ENCODE measurements at places on chromosomes 2 and 18. TPM values are rescaled to one million over a fixed set of nuclear protein-coding genes. Genes with fewer than 3 reads are reported as not detected.
A peak's percentile ranks its signal among the peaks of the same experiment; 100 is the strongest.

DNA sequence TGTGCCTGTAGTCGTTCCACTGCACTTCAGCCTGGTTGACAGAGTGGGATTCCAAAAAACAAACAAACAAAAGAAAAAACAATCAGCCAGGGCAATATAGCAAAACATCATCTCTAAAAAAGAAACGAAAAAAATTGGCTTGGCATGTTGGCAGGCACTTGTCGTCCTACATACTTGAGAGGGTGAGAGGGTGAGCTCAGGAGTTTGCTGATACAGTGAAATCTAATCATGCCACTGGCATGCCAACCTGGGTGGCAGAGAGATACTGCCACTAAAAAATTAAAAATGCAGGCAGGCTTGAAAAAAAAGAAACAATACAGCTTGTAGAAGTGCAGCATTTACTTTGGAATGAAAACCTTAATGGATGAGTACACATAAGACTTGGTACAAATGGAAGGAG is 282.9 kb upstream of the RGPD4 start:
- no peaks in the 10 kb centered on the region for H3K27me3 ChIP-seq
- H3K4me1 ChIP-seq = peaks cover 15% of the 10 kb centered on the region
- no peaks in the 10 kb centered on the region for H3K36me3 ChIP-seq
- H3K27ac ChIP-seq = no peak overlapping the region

Gene FN1
- total RNA-seq = 241 TPM

- no peaks in the 10 kb centered on the region for H3K27me3 ChIP-seq
- H3K4me1 ChIP-seq = peaks cover 12% of the 10 kb centered on the region
- H3K36me3 ChIP-seq = no peaks in the 10 kb centered on the region
These were observed 162.5 kb upstream of the EPAS1 start for GRCh38 chr2:46134531-46135227.

DNA sequence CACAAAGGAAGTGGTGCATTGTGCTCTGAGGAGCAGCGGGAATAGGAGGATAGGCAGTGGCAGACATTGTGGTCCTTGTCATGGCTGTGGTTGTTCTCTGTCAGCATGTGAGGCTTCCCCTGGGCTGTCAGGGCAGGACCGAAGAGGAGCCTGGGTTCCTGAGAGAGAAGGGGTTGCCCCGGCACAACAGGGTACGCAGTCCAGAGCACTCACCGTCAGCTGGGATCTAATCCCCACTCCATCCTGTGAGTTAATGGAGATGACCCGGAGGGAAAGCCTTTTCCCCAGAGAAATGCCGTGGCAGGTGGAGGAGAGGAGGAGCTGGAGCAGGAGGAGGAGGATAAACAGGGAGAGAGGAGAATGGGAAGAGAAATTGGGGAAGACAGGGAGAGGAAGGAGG is 396.7 kb upstream of the HS6ST1 start:
- H3K4me3 ChIP-seq = no peak overlapping the region
- no peaks in the 10 kb centered on the region for H3K27me3 ChIP-seq
- no peaks in the 10 kb centered on the region for H3K36me3 ChIP-seq
- no peak overlapping the region for H3K27ac ChIP-seq
- H3K4me1 ChIP-seq = no peaks in the 10 kb centered on the region

DNA sequence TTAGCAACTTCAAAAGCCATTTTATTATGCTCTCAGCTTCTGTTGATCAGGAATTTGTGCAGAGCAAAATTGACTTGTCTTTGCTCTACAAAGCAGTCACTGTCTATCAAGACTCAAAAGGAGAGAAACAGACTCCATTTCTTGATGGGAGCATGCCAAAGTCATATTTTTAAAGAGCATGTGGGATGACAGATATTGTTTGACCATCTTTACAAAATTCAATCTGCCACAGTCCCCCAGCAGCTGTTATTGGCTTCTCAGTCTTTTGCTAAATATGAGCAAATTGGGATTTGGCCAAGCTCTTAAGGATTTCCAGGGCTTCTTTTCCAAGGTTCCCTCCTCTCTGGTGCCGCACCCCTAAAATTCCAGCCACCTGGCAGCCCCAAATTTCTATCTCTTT is 67.9 kb downstream of the TEX51 start:
- no peak overlapping the region for H3K4me3 ChIP-seq
- no peaks in the 10 kb centered on the region for H3K4me1 ChIP-seq

GRCh38 chr18:67731851-67732250 is 215.3 kb upstream of the DSEL start:
- no peak overlapping the region for H3K4me3 ChIP-seq
- H3K27ac ChIP-seq = no peak overlapping the region
- no peaks in the 10 kb centered on the region for H3K36me3 ChIP-seq
- DNase-seq = no peak
- no peaks in the 10 kb centered on the region for H3K27me3 ChIP-seq

Gene SAP130
- total RNA-seq = 19.5 TPM

Gene RFTN2
- 8.3 TPM for total RNA-seq

DNA sequence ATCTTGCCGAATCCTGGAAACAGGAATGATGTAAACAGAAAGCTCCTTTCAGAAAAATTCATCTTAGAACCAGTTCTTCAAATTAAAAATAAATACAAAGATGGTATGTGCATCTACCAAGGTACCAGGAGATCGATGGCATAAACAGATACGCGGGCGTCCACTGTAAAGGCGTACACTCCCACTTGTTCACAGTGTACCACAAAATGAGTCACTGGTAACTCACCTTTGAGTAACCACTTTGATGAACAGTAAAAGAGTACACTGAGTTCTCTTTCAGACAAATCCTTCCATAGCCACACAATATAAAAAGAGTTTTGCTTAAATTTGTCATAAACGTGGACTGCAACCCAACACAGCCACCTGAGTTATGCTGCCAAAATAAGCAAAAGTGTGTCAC is 128.3 kb downstream of the DNER start:
- H3K4me3 ChIP-seq = no peak overlapping the region
- no peak for DNase-seq
- H3K27ac ChIP-seq = no peak overlapping the region
- no peaks in the 10 kb centered on the region for H3K27me3 ChIP-seq
- H3K36me3 ChIP-seq = no peaks in the 10 kb centered on the region
- H3K4me1 ChIP-seq = no peaks in the 10 kb centered on the region

GRCh38 chr2:56449002-56449431 is 265.2 kb downstream of the CCDC85A start:
- no peaks in the 10 kb centered on the region for H3K27me3 ChIP-seq
- DNase-seq = no peak
- no peaks in the 10 kb centered on the region for H3K36me3 ChIP-seq
- H3K4me1 ChIP-seq = no peaks in the 10 kb centered on the region

DNA sequence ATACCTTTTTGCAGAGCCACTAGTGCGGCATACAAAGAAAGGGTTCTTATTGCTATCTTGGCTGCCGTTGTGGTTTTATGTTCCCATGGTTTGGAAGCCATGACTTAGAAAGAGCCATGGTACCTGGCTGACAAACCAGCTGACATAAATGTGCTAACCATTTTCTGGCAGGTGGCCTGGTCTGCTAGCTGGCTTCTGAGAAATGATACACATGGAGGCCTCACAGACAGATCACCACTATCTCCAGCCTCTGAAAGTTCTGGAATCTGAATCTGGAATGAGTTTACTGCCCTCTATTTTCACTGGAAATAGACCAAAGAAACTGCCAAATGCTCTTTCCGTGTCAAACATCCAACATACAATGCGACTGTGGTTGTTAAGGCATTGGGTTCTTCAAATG is 123.7 kb downstream of the QPCT start:
- no peak overlapping the region for H3K27ac ChIP-seq
- peaks cover 4% of the 10 kb centered on the region for H3K4me1 ChIP-seq
- H3K36me3 ChIP-seq = no peaks in the 10 kb centered on the region
- H3K27me3 ChIP-seq = no peaks in the 10 kb centered on the region

Gene KRTCAP3
- total RNA-seq = 1.3 TPM

DNA sequence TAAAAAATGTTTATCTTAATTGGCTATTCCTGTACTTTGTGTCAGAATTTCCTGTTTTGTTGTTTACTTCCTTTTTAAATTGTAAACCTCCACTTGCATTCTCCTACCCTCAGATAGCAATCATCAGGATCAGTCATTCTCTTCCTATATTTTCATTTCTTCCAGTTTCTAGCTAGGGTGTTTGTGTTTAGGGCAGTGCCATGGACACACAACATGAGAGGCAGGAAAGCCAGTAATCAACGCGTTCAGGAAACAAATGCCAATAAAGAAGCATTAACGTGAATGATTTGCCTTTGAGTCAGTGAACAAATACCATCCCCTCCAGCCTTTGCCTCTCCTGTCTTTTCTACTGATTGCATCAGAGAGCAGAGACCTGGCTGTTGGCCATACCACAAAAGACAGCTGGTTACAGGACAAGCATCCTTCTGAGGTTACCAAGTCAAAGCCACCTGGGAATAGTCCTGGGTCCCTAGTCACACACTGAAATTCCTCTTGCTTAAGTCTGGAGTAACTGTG is 56.7 kb upstream of the FHL2 start:
- H3K4me1 ChIP-seq = peaks cover 4% of the 10 kb centered on the region
- peak; percentile 92 for DNase-seq
- no peaks in the 10 kb centered on the region for H3K27me3 ChIP-seq
- H3K4me3 ChIP-seq = no peak overlapping the region

DNA sequence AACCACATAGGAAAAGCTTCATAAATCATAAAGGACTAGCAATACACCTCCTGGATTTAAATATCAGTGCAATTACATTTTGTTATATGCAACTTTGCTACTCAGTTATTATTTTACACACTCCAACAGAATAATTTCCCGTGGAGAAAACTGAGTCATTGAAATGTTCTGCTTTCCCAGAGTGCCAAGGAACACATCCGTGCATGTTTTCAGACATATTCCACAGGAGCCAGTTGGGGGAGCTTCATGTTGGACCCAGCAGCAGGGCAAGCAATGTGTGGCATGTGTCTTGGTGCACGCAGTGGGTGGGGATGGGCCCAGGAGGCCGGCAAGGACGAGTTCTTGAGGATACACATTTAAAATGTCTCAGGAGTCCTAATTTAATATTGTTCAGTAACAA is 14.4 kb upstream of the SMIM21 start:
- H3K4me3 ChIP-seq = no peak overlapping the region
- H3K4me1 ChIP-seq = no peaks in the 10 kb centered on the region
- no peaks in the 10 kb centered on the region for H3K27me3 ChIP-seq
- no peaks in the 10 kb centered on the region for H3K36me3 ChIP-seq

DNA sequence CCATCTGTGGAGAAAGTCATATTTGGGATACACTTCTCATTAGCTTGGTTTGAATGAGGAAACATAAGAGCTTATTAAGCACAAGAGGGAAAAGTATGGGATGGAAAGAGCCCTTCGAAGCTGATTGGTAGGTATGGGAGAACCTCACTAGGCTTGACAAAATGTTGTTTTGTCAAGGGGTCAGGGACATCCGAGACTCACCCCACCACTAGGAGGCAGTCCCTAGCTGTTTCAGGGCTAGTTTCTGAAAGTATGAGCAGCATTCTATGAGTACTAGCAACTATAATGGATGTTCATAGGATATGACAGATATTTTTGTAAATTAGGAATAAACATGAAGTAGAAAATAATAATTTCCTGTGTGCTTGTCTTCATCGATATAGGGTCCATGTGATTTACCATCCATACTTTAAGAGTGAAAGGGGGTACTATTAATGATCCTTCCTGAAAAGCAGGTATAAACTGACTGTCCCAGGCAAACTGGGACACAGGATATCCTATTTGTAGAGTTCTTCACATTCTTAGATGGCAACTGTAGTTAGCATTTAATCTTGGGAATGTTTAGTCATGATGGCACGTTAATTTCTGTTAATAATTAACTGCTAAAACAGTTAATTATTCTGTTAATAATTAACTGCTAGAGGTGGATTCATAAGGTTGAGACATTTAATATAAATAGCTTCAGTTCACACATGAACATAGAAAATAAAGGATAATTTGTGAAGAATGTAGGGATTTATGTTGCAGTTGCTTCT is 28.4 kb downstream of the OTX1 start:
- H3K4me1 ChIP-seq = no peaks in the 10 kb centered on the region
- H3K27me3 ChIP-seq = no peaks in the 10 kb centered on the region
- no peaks in the 10 kb centered on the region for H3K36me3 ChIP-seq
- DNase-seq = no peak
- no peak overlapping the region for H3K27ac ChIP-seq

- H3K27ac ChIP-seq = no peak overlapping the region
- H3K4me3 ChIP-seq = no peak overlapping the region
- H3K36me3 ChIP-seq = peaks cover 84% of the 10 kb centered on the region
- DNase-seq = no peak
These were observed 34.1 kb downstream of the NOP58 start for GRCh38 chr2:202299712-202300111.

GRCh38 chr18:78658531-78658930 is 321.1 kb upstream of the SALL3 start:
- H3K27me3 ChIP-seq = no peaks in the 10 kb centered on the region
- H3K4me1 ChIP-seq = no peaks in the 10 kb centered on the region
- no peak overlapping the region for H3K4me3 ChIP-seq

DNA sequence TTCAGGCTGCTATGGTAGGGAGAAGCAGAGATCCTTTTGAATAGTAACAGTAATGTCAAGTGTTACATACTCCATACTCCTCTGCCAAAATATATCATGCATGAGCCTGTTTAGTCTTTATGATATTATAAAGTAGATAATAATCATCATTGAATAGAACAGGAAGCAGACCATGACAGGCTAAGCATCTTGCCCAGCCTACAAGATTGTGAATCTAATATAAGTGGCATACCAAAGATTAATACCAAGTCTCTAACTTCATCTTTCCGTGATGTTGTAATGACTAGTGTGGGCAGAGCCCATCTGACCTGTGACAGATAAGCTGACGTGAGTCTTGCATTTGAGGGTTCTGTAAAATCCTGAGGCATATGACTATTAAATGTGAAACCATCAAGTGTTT is 13.1 kb downstream of the NDUFB3 start:
- H3K27me3 ChIP-seq = no peaks in the 10 kb centered on the region
- H3K4me1 ChIP-seq = no peaks in the 10 kb centered on the region
- DNase-seq = no peak
- peaks cover 5% of the 10 kb centered on the region for H3K36me3 ChIP-seq
- no peak overlapping the region for H3K27ac ChIP-seq
- no peak overlapping the region for H3K4me3 ChIP-seq

DNA sequence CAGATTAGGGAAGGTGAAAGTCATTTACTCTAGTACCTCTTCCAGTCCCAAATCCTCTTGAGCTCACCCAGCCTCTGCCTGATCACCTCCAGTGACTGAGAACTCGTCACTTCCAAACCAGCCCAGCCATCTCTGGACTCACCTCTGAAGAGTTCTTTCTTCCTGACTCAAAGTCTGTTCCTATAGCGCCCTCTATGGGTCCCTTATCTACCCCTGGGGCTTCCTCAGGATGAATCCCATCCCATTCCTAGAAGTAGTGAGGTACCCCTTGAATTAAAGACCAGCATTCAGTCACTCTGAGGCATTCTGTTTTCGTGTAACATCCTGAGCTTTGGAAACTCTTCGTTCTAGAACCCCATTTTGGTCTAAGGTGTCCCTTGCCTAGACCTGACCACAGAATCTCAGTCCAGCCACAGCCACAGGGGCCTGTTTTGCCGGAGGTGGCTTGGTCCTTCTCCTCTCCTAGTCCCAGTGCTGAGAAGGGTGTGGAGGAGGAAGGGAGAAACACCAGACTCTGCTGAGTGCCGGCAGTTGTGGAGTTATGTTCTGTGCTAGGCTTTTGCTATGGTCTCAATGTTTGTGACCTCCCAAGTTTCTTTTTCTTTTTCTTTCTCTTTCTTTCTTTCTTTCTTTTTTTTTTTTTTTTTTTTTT is 32.7 kb downstream of the SIX3 start:
- no peak overlapping the region for H3K4me3 ChIP-seq
- peak; percentile 50 for DNase-seq
- no peak overlapping the region for H3K27ac ChIP-seq
- no peaks in the 10 kb centered on the region for H3K36me3 ChIP-seq
- no peaks in the 10 kb centered on the region for H3K27me3 ChIP-seq
- H3K4me1 ChIP-seq = no peaks in the 10 kb centered on the region
